ENCODE measurements at places on chromosomes 13 and 19.

DNA sequence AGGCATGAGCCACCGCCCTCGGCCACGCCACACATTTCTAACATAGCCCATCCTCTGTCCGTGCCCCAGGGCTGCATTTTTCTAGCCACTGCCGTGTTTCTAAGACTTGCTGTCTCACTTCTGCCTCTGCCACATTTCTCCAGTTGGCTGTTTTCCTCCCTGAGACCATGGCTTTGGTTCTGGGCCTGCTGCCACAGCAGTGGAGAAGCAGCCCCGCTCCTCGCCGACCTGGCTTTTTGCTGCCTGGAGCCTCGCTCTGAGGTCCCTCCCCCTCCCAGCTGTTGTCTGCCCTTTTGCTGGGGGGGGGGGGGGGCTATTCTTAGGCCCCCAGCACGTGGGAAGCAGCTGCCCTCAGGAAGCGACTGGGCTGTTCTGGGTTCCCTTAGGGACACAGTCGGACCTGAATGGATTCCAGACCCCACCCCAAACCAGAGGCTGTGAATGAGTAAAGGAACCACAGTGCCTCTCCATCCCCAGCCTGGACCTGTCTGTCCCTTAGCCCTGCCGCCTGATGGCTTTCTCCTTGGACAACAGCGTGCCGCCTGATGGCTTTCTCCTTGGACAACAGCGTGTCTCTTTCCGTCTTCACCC lies 3.3 kb downstream of the GYS1 start:
- DNase-seq = no peak

GRCh38 chr19:5293612-5294378 lies 46.8 kb downstream of the PTPRS start:
- DNase-seq = peak; percentile 44

DNA sequence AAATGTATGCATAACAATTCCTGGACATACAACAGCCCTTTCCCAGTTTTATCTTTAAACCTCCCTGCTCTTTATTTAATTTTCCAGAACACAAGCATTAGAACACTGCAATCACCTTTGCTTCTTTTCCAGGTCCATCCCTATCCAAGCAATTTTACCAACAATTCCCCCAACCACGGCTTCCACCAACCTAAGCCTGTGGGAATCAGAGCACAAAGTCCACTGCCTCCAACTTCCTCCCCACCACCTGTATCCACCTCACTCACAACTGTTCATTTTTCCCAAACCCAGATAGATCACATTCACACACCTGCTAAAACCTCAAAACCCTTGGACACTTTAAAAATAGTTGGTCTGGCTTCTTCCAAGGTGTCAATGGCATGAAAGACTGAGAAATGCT lies 39.5 kb downstream of the FOXO1 start:
- DNase-seq = no peak

- DNase-seq = no peak
Measured at GRCh38 chr13:31878955-31879354, 139.6 kb downstream of the RXFP2 start.

DNA sequence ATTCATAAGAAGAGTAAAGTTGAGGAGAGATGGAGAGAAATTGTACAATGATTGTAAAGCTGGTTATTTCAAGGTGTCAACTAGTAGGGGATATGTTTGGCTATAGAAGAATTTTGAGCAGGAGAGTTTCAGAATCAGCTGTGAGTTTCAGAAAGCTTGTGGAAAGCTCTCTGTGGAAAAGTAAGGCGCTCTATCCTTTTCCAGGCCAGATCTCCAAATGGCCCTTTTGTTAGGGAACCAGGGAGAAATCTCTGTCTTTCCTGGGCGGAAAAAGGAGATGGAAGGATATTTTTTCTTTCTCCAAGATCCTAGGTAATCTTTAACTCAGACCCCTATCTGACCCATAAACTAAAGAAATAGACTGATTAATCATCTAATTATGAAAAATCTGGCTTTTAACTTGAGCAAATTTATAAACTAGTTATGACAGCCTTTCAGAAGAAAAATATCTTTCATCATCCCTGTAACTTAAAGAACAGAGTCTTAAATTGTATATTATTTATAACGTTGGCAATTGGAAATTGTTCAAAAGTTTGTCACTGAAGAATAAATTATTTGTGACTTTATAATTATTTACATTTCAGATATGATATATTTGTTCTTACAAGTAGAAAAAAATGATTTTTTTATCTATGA lies 34.5 kb downstream of the SPRY2 start:
- DNase-seq = no peak

DNA sequence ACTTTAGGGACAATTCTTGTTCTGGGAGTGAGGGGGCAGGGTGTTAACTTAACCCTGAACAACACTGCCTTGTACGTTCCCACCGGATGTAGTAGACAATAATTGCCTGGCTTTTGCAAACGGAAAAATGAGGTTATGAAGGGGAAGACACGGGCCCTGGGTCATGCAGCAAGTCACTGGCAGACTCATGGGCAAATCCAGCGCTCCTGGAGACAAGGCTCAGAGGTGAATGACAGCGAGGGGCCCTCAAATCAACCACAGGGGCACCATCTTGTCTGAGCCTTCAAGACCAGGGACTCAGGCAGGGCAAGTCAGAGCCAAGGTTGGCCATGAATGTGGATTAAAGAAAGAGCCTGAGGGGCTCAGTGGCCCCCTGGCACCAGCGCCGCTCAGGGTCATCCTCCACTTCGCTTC lies 2.8 kb downstream of the RASA3 start:
- no peak for DNase-seq

All from astrocyte of the spinal cord (primary cell).